ENCODE measurements at places on chromosomes 4 and X.

DNA sequence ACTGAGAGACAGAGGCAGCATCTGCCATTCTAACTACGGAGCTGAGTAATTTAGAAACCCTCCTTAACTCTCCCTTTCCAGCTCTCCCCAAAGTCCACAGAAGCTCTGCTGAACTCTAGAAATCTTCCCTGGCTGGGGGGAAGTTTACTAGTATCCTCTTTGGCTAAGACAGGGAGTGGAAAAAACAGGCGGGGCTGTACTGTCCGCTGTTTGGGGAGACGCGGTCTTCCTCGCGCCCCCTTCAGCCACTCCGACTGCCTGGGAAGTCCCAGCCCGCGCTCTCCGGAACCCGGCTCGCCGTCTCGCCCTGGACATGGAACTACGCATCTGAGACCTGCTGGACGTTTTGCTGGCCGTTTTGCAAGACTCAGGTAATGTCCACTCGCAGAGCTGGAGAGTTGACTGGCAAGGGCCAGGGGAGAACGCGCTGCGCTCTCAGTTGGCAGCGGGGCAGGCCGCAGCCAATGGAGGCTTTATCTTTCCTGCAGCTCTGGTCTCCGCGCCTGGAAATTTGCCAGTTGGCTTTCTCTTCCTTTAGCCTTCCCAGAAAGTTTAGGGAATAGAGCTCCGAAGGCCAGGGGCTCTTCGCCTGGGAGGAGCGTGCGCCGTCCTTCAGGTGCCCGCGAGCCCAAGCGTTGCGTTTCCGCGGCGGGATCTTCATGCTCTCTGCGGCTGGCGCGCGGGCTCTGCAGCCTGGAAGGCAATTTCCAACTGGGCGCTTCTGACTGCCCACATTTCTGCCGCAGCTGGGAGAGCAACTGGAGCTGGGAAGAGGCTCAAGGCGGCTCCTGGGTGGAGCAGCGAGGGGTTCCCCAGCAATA, 892 bp downstream of the IL1RAPL2 start:
- DNase-seq: no peak

GRCh38 chrX:39144956-39145355, 343.7 kb downstream of the MID1IP1 start:
- no peak for DNase-seq

GRCh38 chrX:19091596-19091995, 30.7 kb downstream of the ADGRG2 start:
- no peak for DNase-seq

DNA sequence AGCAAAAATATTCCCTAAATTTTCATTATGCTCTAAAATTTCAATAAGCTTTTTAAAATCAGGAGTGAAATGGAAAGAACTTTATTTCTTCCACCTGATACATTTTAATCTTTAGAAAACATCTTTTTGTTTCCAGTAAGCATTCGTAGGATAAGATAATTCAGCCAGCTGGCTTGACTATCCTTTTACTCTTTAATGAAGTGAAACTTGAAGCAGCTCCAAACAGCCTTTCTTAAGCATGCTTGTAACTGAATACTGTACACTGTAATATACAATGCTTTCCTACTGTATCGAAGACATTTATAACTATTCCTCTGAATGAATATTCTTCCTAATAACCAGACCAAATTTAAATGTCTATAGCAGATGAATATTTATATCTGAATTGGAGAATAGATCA, 98.8 kb downstream of the KLHL4 start:
- DNase-seq: no peak

DNA sequence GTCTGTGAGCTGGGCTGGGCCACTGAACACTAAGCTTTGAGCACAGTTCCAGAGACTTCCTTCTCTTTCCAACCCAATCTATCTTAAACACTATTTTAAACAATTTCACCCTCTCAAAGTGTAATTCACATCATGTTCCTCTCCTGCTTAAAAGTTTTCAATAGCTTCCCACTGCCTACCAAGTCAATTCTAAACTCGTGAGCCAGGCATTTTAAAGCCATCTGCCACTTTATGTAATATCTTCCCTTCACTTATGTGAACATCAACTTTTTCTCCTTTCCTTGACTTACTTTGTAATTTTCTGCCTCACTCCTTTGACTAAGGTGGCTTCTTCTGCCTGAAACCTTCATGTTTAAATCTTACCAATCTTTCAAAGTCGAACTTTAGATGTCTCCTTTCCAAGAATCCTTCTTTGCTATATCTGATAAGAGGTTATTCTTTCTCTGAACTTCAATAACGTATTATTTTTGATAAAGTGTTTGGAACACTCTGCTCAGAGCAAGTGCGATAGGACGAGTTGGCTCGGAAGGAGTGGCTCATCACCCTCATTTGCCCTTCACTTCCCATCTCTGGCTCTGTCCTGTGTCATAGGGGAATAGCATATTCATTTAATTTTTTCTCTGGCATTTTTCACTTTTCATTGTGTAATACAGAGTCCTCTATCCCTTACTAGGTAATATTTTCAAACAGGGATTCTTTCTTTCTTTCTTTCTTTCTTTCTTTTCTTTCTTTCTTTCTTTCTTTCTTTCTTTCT, 13.0 kb upstream of the SPARCL1 start:
- no peak for DNase-seq

GRCh38 chr4:139532947-139533346, 23.1 kb downstream of the SETD7 start:
- DNase-seq: no peak
